Stimulated activated CD8-positive, alpha-beta memory T cell treated with anti-CD3 and anti-CD28 coated beads, Interleukin-7, amount 100 ng/mL, for 24 hours (primary cell): ENCODE measurements at places on chromosomes 1 and 21.

DNA sequence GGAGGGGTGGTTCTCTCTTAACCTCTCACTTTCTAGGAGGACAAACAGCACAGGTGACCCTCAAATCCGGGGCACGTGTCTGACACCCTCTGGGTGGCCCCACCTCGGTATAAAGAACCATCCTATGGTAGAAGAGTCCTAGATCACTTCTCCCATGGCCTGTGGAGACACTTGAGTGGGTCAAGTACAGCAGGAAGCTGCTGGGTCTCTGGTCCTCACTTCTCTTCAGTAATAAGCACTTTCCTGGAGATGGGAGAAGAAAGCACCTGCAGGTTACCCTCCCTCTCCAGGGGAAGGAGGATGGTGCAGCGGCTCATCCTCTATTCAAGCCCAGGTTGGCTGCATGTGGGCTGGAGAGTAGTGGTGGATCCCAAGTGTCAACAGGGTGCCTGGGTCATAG is 17.0 kb downstream of the S100A7 start:
- no peak for DNase-seq

GRCh38 chr1:221993444-221993948 is 251.6 kb upstream of the DUSP10 start:
- no peak for DNase-seq

- DNase-seq: no peak
These were observed 2.7 kb upstream of the LHX9 start for GRCh38 chr1:197914510-197914909.

- no peak for DNase-seq
These were observed 31.4 kb downstream of the TRABD2B start for GRCh38 chr1:47965816-47966215.

DNA sequence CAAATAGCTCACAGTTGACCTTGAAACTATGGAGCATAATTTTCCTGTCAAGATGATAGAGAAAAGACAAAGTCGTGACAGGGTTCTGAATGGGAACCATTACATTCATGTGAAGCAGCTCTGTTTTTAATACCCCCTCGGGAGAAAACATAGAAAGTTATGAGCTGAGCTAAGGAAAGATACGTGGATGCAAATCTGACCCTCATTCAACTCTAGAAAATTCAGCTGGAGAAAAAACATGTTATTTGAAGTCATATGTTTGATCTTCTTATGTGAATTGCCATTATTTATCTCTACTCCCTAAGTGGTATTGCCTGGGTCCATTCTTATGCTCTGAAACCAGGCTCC is 48.0 kb upstream of the LRRC52 start:
- DNase-seq: no peak
